Cardiac fibroblast (primary cell): ENCODE measurements at places on chromosomes 13 and 19.

GRCh38 chr19:37218592-37218935 lies 550 bp downstream of the ZNF383 start:
- DNase-seq: no peak

- DNase-seq: peak; percentile 98
Measured at GRCh38 chr19:55598719-55599467, 424 bp downstream of the FIZ1 start.

DNA sequence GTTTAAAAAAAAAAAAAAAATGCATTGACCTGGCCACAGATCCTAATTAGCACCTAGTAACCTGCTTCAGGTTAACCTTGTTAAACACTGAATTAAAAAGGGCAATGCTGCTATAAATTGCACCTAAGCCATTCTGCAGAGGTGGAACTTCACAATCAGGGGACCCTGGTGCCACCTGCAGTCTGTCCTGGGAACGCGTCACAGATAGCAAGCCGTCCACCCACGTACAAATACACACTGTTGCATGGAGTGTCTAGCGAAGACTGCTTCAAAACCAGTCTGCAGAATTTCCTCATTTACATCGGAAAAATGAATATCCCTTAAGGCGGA lies 169.3 kb downstream of the COL4A1 start:
- no peak for DNase-seq

- no peak for DNase-seq
Measured at GRCh38 chr13:74221752-74222151, 87.5 kb upstream of the KLF12 start.

DNA sequence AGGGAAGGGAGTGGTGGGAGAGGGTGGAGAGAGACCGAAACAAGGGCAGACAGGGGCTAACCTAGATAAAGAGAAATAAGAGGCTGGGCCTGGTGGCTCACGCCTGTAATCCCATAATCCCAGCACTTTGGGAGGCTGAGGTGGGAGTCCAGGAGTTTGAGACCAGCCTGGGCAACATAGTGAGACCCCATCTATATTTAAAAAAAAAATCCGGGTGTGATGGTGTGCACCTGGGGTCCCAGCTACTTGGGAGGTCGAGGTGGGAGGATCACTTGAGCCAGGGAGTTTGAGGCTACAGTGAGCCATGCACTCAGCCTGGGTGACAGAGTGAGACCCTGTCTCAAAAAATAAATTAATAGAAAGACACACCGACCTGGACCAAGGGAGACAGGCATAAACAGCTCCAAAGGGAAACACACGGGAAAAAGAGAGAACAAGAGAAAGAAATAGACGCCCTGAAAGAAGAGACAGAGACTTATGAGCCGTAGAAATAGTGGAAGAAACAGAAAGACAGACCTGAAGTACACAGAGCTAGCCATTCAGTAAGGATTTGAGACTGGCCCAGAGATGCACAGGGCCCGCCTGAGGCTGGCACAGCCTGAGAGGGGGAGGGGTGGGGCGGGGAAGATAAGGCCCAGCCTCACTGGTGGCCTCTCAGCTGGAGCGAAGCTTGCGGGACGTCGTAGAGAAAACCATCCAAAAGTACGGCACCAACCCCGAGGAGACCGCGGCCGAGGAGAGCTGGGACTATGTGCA lies 2.2 kb downstream of the CD37 start:
- DNase-seq: no peak

- no peak for DNase-seq
Measured at GRCh38 chr19:2551172-2551863, 75.4 kb downstream of the GADD45B start.

GRCh38 chr13:59230484-59231264 lies 933.1 kb downstream of the DIAPH3 start:
- no peak for DNase-seq

GRCh38 chr13:30224732-30225131 lies 82.6 kb downstream of the KATNAL1 start:
- peak; percentile 10 for DNase-seq

GRCh38 chr19:41424335-41425173 lies 2.6 kb downstream of the B3GNT8 start:
- no peak for DNase-seq

- peak; percentile 48 for DNase-seq
Measured at GRCh38 chr19:47609906-47610894, 1.3 kb downstream of the BICRA start.

DNA sequence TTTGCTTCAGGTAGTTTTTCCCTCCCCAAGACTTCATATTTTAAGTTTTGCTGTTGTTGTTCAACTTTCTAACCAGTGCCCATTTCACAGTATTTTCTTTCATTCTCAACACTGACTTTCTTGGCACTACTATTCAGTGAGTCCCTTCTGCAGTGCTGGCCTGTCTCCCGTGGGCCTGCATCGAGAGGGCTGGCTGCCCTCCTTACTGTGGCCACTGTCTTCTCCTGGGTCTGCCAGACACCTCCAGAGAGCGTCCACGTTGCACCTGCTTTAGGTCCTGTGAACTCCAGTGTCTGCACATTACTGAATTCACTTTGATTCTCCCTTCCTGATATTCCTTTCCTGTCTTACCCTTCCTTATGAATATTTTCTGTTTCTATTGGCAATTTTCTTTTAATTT lies 27.3 kb downstream of the COL4A1 start:
- no peak for DNase-seq
